ENCODE measurements at places on chromosomes 13 and 19.

DNA sequence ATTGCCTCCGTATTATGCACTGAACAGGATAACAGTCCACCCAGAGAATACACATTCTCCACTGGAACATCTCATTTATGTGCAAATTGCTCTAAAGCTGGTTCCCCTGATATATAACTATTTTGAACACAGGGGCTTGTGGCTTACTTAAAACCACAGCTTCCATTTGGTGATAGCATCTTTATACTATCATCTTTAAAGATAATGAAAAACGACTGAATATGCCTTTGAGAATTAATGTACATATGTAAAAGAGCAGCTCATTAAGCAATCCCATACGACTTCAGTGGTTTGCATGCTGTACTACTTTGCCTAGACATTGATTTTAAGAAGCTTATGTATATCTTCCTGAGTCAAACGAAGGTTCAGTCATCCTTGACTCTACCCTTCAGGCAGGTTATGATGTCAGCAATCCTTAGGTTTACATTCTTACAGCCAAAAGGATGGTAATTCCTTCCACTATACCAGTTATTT lies 40.8 kb downstream of the BRD4 start:
- DNase-seq: no peak

DNA sequence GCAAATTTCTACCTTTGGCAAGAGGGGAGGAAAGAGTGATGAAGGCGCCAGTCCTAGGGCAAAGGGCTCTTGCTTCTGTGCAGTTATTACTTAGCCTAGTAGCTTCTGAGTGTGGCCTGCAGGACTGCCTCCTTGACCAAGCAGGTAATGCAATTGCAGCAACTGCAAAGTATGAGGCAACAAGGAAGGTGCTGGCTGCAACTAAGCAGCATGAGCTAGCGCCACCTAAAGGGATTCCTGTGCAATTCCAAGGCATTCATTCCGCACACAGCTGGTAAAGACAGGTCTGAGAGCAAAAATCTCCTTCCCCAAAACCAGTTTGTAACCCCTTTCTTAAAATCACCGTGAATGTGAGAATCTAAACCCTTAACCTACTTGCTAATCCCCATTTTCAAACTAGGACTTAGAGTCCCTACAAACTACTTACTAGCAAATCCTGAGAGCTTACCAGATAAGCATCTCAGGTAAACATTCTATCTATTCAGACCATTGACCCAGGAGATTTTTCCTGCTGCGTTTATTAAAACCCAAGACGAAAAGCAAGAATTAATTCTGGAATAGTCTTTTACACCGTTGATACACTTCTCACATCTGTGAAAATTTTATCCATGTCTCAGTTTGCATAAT lies 62.9 kb downstream of the DCT start:
- DNase-seq: no peak

- no peak for DNase-seq
Measured at GRCh38 chr13:32126278-32126677, 94.7 kb downstream of the FRY start.

DNA sequence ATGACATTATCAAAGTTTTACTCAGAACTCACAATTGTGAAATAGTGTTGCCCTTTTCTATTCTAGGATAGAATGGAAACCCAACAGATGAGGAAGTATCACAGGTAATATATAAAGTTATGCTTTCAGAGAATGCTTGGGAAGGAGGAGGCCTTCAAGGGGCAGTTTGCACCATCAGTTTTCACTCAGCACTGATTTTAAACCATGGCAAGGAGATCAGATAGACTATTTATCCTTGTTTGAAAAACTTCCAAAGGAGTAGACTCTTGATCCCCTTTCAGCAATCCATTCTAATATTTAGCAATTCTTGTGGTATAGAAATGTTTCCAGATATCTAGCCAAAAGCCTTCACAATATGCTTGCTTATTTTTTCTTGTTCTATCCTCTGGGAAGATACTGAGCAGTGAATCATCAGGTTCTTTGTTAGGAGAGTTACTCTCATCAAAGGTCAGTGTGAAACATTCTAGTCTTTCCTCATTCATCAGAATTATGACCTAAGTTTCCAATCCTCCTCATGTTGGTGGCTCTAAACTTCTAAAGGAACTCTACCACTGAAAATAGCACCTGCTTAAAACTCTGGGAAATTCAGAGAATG lies 3.8 kb downstream of the GPC6 start:
- DNase-seq: no peak
